WTC11 (cell line): ENCODE measurements at places on chromosomes 7 and 10. TPM values are rescaled to one million over a fixed set of nuclear protein-coding genes. Genes with fewer than 3 reads are reported as not detected.
A peak's percentile ranks its signal among the peaks of the same experiment; 100 is the strongest.

- no peak for DNase-seq
- H3K4me1 ChIP-seq: peaks cover 24% of the 10 kb centered on the region
- no peak overlapping the region for H3K4me3 ChIP-seq
- H3K36me3 ChIP-seq: 0 out of 2 replicates have a peak, but pooled peaks cover 2% of the 10 kb centered on the region
- no peaks in the 10 kb centered on the region for H3K27me3 ChIP-seq
Observed at GRCh38 chr10:5040010-5040673, 36.5 kb upstream of the AKR1C2 start.

- peaks cover 12% of the 10 kb centered on the region for H3K4me1 ChIP-seq
- no peaks in the 10 kb centered on the region for H3K36me3 ChIP-seq
- DNase-seq: no peak
- H3K27ac ChIP-seq: no peak overlapping the region
- H3K27me3 ChIP-seq: peaks cover 10% of the 10 kb centered on the region
- no peak overlapping the region for H3K4me3 ChIP-seq
Observed at GRCh38 chr10:131897297-131897899, 3.4 kb upstream of the PPP2R2D start.

DNA sequence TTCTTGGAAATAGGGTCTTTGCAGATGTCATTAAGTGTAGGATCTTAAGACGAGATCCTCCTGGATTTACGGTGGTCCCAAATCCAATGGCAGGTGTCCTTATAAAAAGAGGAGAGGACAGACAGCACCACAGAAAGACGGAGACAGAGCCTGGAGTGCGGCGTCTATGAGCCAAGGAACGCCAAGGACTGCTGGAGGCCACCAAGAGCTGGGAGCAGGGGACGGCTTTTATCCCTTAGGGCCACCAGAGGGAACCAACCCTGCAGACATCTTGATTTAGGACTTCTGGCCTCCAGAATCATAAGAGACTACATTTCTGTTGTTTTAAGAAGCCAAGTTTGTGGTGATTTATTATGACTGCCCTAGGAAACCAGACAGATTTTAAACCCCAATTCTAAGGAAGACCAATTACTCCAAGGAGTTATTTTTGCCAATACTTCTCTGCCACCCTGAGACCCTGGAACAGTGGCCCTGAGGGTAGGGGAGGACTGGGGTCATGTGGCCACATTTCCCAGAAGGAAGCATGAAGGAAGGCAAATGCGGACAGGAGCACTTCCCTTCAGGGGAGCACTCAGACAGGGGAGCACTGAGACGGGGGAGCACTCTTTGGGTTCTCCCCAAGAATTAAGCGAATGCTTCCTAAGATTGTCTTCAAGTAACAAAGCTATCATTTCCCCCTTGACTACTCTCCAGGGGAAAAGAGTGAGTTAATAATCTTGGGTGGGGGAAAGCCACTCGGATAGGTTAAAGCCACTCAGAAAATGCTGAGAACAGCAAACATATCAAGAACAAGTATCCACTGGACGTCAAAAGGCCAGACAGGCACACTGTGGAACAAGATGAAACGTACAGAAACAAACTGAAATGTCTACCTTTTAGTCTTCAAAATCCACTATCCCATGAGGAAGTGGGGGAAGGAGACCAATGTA is 67.5 kb downstream of the CHST15 start:
- H3K27me3 ChIP-seq: no peaks in the 10 kb centered on the region
- DNase-seq: no peak
- H3K36me3 ChIP-seq: no peaks in the 10 kb centered on the region; the same call in 1 of the 2 replicates
- H3K4me1 ChIP-seq: peaks cover 56% of the 10 kb centered on the region
- H3K4me3 ChIP-seq: no peak overlapping the region

- H3K36me3 ChIP-seq: peaks cover 28% of the 10 kb centered on the region
- no peak for DNase-seq
- H3K4me3 ChIP-seq: no peak overlapping the region
- H3K4me1 ChIP-seq: peaks cover 18% of the 10 kb centered on the region
- no peak overlapping the region for H3K27ac ChIP-seq
Observed at GRCh38 chr7:101381549-101382111, 19.0 kb downstream of the COL26A1 start.

DNA sequence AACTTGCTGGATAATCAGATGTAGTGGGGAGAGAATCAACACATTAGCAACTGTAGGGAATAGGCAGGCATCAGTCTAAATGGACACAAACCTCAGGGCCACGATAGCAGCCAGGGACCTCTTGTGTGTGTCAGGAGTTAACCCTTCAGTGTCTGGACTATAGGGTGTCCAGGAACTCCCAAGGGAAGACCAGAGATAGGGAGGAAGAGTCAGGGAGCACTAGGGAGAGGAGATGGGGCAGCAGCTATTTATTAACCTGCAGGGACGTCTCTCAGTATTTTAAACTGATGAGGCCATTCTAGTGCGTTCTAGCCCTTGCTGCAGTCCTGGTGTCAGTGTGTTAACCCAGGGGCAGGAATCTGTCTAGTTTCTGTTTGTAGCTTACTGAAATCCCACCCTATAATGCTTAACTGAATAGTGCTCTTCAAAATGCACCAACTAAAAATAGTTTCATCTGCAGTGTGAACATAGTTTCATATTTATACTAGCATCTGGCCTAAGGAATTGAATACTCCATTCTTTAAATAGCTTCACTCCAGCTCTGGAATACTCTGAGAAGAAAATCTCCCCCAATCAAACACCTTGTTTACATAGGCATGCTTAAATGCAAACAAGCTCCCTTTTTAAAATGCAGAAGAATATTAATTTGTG is 62.7 kb downstream of the ARID5B start:
- DNase-seq: no peak
- no peaks in the 10 kb centered on the region for H3K27me3 ChIP-seq

DNA sequence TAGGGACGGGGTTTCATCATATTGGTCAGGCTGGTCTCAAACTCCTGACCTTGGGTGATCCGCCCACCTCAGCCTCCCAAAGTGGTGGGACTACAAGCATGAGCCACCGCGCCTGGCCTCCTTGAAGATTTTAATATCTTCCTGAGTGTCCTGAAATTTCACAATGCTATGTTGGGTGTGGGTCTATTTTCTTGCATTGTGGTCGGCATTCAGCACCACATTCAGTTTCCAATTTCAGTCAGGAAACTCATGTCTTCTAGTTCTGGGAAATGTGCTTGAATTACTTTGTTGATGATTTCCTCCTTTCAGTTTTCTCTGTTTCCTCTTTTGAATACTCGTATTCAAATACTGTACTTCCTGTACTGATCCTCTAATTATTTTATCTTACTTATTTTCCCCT is 49.3 kb upstream of the IL6 start:
- DNase-seq: no peak
- no peaks in the 10 kb centered on the region for H3K27me3 ChIP-seq
- H3K4me3 ChIP-seq: no peak overlapping the region
- H3K27ac ChIP-seq: no peak overlapping the region
- H3K4me1 ChIP-seq: peaks cover 30% of the 10 kb centered on the region

DNA sequence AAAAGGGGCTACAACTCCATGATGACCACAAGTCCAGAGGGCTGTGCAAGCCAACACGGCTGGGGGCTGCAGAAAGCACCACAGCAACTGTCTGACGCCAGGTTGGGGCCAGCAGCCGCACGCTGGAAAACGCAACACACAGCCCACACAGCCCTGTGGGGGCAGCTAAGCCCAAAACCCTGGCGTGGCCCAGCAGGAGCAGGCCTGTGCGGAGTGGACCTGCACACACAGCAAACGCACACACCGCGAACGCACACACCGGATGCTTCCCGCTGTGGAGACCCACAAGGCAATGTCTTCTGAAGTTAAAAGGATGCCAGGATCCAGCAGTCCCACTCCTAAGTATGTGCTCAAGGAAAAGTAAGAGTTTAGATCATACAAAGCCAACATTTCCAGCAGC is 121.2 kb downstream of the MAD1L1 start:
- peaks cover 14% of the 10 kb centered on the region for H3K4me1 ChIP-seq
- peaks cover 6% of the 10 kb centered on the region; the same call in 1 of the 2 replicates for H3K36me3 ChIP-seq
- H3K27me3 ChIP-seq: no peaks in the 10 kb centered on the region
- peak overlapping the region; percentile 97 for H3K27ac ChIP-seq

- H3K36me3 ChIP-seq: no peaks in the 10 kb centered on the region
- no peak overlapping the region for H3K4me3 ChIP-seq
- no peaks in the 10 kb centered on the region; the same call in 1 of the 2 replicates for H3K27me3 ChIP-seq
- no peak for DNase-seq
- H3K27ac ChIP-seq: no peak overlapping the region
Observed at GRCh38 chr7:130351791-130352090, 7.1 kb downstream of the CPA5 start.

DNA sequence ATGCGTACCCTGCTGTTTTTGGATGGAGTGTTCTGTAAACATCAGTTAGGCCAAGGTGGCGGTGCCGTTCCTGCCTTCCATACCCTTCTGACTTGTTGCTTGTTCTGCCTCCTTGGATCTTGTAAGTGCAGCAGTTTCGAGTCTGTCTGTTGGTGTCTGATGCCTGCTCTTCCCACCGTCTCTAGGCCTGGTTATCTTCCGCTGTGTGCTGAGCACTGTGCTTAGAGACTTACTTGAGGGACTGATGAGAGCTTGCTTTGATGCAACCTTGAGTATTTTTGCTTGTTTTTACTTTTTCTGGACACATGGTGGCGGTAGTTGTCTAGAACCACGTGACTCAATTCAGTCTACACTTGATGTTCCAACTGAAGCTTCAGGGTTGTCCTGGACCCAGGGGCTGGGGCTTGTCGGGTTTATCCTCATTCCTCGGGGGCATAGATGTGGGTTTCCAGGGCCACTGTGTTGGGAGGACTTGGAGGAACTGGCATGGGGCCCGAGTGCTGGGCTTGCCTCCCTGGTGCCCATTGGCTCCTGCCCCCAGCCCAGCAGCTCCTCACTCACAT is 14.4 kb upstream of the SPRN start:
- H3K4me3 ChIP-seq: no peak overlapping the region
- peaks cover 50% of the 10 kb centered on the region for H3K36me3 ChIP-seq
- DNase-seq: no peak
- H3K27ac ChIP-seq: no peak overlapping the region

DNA sequence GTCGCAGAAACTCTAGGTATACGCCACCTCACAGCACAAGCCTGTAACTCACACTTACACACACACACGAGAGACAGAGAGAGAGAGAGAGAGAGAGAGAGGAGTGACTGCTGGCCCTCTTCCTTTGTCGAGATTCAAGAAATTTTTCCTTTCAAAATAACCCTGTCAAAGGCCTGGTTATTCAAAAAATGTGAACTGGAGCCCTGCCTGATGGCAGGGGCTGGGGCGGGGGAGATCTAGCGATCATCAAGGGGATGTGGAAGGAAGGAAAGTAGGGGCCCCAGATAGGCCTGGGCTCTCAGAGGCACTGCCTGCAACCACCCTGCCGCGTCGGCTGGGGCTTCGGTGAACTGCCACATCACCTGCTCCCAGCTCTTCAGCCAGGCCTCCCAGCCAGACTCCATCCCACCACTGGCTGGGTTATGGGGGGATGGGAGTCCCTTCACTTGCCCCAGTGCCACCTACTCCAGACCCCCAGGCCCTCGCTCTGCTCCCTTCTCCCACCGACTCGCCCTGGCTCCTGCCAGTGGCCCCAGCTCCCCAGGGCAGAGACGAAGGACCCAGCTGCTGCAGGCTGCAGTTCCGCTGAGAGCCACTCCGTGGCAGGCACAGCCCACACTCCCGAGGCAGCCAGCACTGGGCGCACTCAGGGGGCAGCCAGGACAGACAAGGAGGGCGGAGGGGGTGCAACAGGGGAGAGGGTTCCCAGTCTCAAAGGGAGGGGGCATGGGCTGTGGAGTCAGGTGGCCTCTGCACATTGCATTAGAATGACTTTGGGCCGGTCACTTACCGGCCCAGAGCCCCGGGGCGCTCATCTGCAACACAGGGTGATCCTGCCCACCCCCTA is 15.3 kb downstream of the KCNH2 start:
- H3K4me3 ChIP-seq: no peak overlapping the region
- H3K27me3 ChIP-seq: no peaks in the 10 kb centered on the region
- no peak overlapping the region for H3K27ac ChIP-seq
- peaks cover 17% of the 10 kb centered on the region for H3K4me1 ChIP-seq
- DNase-seq: peak; percentile 83

GRCh38 chr10:12412666-12413368 is 63.5 kb downstream of the CAMK1D start:
- H3K4me3 ChIP-seq: no peak overlapping the region
- H3K27me3 ChIP-seq: no peaks in the 10 kb centered on the region
- no peaks in the 10 kb centered on the region; the same call in 1 of the 2 replicates for H3K36me3 ChIP-seq
- no peak for DNase-seq
- H3K4me1 ChIP-seq: no peaks in the 10 kb centered on the region

- no peaks in the 10 kb centered on the region for H3K36me3 ChIP-seq
- H3K4me1 ChIP-seq: peaks cover 27% of the 10 kb centered on the region
- H3K4me3 ChIP-seq: no peak overlapping the region
- DNase-seq: peak; percentile 72
- no peaks in the 10 kb centered on the region for H3K27me3 ChIP-seq
- peak overlapping the region; percentile 96 for H3K27ac ChIP-seq
Observed at GRCh38 chr7:140625908-140626868, 14.4 kb downstream of the DENND2A start.

GRCh38 chr10:127338399-127339110 is 142.2 kb upstream of the INSYN2A start:
- H3K4me3 ChIP-seq: no peak overlapping the region
- no peaks in the 10 kb centered on the region for H3K36me3 ChIP-seq
- H3K27ac ChIP-seq: peak overlapping the region; percentile 18; the same call in 1 of the 2 replicates
- no peak for DNase-seq
- peaks cover 41% of the 10 kb centered on the region for H3K4me1 ChIP-seq

DNA sequence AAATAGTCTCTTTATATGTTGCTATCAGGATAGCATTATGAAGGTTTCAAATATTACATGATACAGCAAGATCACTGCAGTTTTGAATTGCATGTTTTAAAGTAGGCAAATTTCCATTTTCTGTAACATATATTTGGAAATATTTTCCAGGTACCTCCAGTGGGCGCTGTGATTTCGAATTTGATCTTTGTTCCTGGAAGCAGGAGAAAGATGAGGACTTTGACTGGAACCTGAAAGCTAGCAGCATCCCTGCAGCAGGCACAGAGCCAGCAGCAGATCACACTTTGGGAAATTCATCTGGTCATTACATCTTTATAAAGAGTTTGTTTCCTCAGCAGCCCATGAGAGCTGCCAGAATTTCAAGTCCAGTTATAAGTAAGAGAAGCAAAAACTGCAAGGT is 299.0 kb downstream of the MALRD1 start:
- no peaks in the 10 kb centered on the region for H3K36me3 ChIP-seq
- no peaks in the 10 kb centered on the region for H3K27me3 ChIP-seq
- H3K4me1 ChIP-seq: no peaks in the 10 kb centered on the region
- no peak overlapping the region for H3K27ac ChIP-seq

- H3K4me1 ChIP-seq: no peaks in the 10 kb centered on the region
- H3K27me3 ChIP-seq: peaks cover 9% of the 10 kb centered on the region
- H3K36me3 ChIP-seq: peaks cover 88% of the 10 kb centered on the region
- H3K27ac ChIP-seq: no peak overlapping the region
Observed at GRCh38 chr7:154255324-154255723, 203.1 kb downstream of the DPP6 start.

- H3K27me3 ChIP-seq: peaks cover 19% of the 10 kb centered on the region
- no peaks in the 10 kb centered on the region for H3K4me1 ChIP-seq
- no peak for DNase-seq
Observed at GRCh38 chr7:44508328-44509030, 18.0 kb upstream of the NUDCD3 start.

The TEX36 gene
- not detected in 3 replicates for total RNA-seq

The OR2A5 gene
- total RNA-seq: not detected in 3 replicates

The DRGX gene
- not detected in 3 replicates for total RNA-seq

The VSTM2A gene
- total RNA-seq: 0.57 to 2.0 TPM (median 0.98 TPM) in 3 replicates

The GRID1 gene
- 0.21 to 0.50 TPM (median 0.37 TPM) in 3 replicates for total RNA-seq

The RAMP3 gene
- 0.85 to 1.2 TPM (median 1.1 TPM) in 3 replicates for total RNA-seq

The MBL2 gene
- not detected in 3 replicates for total RNA-seq

The CLIP2 gene
- total RNA-seq: 48.1 to 49.7 TPM (median 48.4 TPM) in 3 replicates

The PCLO gene
- total RNA-seq: 2.0 to 4.2 TPM (median 3.0 TPM) in 3 replicates

The TSPAN14 gene
- 64.0 to 73.5 TPM (median 72.1 TPM) in 3 replicates for total RNA-seq

The GIMAP4 gene
- 0.28 to 0.39 TPM (median 0.30 TPM) in 3 replicates for total RNA-seq

The AMPH gene
- 8.9 to 10.0 TPM (median 9.0 TPM) in 3 replicates for total RNA-seq
